Activated T-helper 1 cell treated with anti-CD3 and anti-CD28 coated beads, Interleukin-2, amount 50 U/mL, for 16 hours (primary cell): ENCODE measurements at places on chromosomes 12 and 14.

DNA sequence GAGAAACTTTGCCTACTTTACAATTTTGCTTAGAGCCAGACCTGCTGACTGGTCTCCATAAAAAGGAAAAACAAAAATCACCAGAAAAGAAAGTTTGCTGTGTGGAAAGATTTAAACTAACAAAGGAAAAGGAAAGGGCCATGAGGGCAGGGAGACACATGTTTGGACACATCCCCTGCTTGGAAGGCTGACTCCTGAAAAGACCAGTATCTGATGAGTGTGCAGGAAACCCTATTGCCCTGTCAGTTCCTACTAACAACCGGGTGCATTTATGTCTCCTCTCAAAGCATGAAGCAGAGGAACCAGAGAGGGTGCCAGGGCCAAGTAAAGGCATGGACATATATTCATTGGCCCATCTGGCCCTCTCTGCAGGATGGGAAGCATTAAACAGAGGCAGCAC is 7.0 kb upstream of the STAB2 start:
- DNase-seq, result no peak

DNA sequence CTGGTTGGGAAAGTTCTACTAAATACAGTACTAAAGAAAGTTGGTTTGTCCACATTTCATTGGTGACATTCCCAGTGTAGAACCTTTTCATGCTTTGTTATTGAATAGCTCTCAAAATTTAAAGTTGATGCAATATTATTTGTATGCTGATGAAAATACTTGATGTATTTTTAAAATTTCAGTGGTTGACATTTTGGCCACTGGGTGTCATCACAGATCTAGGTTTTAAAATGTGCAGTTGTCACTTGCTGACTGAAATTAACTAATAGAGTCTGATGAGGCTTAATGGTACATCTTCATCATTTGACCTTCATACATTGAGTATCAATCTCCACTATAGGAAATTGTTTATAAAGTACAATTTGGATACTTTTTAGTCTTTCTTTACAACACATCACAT is 37.1 kb downstream of the CMAS start:
- DNase-seq, result no peak

DNA sequence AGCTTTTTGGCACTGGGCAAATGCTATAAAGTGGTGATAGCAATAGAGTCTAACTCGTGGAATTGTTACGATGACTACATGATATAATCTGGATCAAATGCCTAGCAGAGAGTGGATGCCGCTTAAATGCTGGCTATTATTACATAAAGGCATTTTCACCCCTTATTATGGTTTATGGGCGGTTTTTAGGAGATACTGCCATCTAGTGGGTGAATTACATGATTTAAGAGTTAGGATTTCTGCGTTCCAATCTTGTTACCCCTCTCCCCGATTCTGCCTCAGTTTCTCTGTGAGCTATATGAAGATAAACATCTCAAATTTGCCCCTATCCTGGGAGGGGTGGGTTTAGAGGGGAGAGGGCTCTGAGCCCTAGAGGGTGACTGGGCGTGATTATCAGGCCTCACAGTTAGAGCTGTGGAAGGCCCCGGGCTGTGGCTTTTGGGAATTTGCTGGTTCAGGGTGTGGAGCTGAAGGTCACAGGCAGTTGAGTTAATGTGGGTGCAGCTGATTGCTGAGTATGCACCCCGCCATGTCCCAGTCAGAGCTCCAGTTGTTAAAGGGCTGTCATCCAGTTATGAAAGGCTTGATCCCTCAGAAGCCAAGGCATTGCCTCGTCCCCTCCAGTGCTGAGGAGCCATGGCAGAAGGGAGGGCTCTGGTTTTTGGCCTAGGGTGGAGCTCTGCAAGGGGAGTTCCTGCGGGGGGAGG is 14.4 kb downstream of the CLSTN3 start:
- DNase-seq, result no peak

GRCh38 chr14:104689109-104689880 is at the start of gene INF2:
INF2 (plus strand) TSS chr14:104689618; CDS start chr14:104701366, 11,748 bp downstream.
- DNase-seq, result peak; percentile 40

- DNase-seq, result no peak
Measured at GRCh38 chr12:77772676-77773298, 57.9 kb upstream of the NAV3 start.

GRCh38 chr12:10645910-10646309 is 27.9 kb downstream of the STYK1 start:
- DNase-seq, result no peak

DNA sequence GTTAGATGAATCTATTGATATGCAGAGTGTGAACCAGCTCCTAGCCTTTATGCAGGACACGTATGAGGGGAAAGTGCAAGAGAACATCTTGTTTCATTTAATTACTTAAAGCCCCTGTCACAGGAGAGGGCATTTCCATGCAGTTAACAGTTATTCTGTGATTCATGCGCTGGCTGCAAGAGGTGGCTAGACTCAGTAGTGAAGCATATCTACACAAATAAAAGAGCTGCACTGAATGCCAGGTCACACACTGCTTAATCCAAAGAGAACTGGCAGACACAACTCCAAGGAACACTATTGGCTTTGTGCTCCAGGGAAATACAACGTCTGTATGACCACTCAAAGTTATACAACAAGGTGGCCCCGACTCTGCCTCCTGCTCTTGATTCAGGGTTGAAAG is 394.1 kb downstream of the C12orf75 start:
- no peak for DNase-seq
